ENCODE measurements at places on chromosomes 12 and 14. TPM values are rescaled to one million over a fixed set of nuclear protein-coding genes. Genes with fewer than 3 reads are reported as not detected.

GPR68 gene
- polyA plus RNA-seq: 0.82 TPM

INSM2 gene
- polyA plus RNA-seq: not detected

MANSC4 gene
- polyA plus RNA-seq: not detected

CCDC197 gene
- not detected for polyA plus RNA-seq

GRCh38 chr14:37599507-37600368, 4.3 kb downstream of the TTC6 start:
- no peak overlapping the region for H3K27ac ChIP-seq
- no peak overlapping the region for H3K4me3 ChIP-seq
- no peaks in the 10 kb centered on the region for H3K4me1 ChIP-seq

DNA sequence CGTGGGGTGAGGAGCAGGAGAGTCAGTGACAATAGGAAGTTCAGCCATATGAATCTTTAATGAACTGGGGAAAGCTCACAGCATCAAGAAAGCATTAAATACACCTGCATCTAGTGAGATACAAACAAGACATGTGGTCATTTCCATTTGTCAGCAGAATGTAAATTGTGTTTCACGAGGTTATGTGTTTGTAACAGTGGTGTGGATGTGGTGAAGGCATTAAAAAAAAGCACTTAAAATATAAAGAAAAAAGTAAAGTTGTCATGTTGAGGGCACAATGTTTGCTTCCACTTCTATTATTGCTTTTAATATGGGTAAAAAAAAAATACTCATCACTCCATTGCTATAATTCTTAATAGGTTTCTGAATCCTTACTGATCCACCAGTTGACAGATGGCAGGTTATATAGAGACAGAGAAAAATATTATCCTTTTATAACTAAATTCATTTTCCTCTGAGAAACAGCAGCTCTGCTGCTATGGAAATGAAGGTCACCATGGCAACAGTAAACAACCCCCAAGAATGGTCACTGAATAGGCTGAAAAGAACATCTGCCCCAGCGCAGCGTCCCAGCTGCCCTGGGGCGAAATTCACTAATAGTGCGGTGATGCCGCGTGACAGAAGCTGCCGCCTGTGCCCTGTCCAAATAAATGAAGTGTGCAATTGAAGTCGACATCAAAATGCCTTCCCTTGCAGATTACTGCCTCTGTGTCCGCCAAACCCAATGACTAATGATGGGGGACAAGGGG, 226.1 kb downstream of the FOXN3 start:
- no peaks in the 10 kb centered on the region for H3K36me3 ChIP-seq
- no peak overlapping the region for H3K4me3 ChIP-seq
- H3K27me3 ChIP-seq: no peaks in the 10 kb centered on the region
- no peak overlapping the region for H3K27ac ChIP-seq
- H3K4me1 ChIP-seq: no peaks in the 10 kb centered on the region

Data from kidney (tissue), 22 donors.